ENCODE measurements at places on chromosomes 11 and 22.
A peak's percentile ranks its signal among the peaks of the same experiment; 100 is the strongest.

DNA sequence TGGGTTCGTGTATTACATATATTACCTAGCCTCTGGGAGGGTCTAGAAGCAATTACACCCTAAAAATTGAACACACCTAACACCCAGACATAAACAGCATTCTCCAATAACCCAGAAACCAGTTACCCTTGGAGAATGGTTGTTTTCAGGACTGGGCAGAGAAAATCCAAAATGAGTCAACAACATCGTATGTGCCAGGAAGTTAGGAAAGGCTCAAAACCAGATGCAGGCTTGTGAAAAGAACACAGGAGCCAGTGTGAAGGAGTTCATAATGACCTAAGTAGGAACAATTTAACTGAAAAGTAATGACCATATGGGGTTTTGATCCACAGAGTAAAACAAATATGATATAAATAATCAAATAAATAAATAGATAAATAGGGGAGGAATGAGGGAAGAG lies 5.1 kb upstream of the CLPB start:
- DNase-seq: no peak

DNA sequence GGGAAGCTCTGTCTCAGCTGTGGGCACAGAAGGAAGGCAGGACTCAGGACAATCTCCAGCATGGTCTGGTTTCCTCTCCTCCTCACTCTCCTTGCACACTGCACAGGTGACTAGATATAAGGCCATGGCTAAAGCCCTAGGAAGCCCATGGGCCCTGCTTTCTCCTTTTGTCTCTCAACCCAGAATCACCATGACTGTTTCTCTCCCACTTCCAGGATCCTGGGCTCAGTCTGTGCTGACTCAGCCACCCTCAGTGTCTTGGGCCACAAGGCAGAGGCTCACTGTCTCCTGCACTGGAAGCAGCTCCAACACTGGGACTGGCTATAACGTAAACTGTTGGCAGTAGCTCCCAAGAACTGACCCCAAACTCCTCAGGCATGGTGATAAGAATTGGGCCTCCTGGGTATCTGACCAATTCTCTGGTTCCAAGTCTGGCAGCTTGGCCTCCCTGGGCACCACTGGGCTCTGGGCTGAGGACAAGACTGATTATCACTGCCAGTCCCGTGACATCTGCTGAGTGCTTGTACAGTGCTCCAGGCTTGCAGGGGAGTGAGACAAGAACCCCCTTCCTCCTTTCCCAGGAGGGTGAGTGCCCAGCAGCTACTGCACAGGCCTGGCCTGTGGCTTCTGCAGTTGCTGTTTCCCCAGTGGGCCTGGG lies 104.0 kb upstream of the TOP3B start:
- DNase-seq: no peak

GRCh38 chr11:43575913-43576310 lies 104.6 kb upstream of the HSD17B12 start:
- peak; percentile 4 for DNase-seq

DNA sequence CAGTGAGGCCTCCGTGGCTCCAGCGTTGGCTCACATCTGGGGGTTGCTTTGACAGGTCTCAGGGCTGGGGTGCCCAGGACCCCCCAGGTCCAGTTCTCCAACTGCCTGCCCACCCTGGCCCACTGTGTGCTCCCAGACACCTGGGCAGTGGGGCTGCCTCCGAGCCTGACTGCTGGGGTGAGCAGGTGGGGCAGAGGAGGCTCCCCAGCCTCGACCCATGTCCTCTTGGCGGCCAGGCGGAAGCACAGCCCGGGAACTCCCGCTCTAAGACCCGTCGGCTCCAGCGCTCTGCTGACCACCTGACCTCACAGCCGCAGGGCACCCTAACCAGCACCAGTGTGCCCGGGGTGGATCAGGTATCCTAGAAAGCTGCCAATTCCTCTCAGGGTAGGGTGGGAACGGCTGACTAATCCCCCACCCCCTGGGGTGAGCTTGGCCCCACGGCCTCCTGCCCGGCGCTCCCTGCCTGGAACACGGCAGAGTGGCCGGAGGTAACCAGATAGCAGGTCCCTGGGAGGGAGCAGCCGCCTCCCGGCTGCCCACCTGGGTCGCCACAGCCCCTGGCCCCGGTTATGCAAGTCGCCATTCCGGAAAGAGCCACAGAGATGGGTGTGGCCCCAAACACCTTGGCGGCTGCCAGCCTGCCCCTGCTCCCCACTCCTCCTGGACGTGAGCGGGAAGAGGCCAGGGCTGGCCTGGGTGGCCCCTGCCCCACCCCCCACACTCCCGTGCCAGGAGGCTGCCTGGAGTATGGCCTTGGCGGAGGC lies 19.2 kb upstream of the MUC5B start:
- no peak for DNase-seq

DNA sequence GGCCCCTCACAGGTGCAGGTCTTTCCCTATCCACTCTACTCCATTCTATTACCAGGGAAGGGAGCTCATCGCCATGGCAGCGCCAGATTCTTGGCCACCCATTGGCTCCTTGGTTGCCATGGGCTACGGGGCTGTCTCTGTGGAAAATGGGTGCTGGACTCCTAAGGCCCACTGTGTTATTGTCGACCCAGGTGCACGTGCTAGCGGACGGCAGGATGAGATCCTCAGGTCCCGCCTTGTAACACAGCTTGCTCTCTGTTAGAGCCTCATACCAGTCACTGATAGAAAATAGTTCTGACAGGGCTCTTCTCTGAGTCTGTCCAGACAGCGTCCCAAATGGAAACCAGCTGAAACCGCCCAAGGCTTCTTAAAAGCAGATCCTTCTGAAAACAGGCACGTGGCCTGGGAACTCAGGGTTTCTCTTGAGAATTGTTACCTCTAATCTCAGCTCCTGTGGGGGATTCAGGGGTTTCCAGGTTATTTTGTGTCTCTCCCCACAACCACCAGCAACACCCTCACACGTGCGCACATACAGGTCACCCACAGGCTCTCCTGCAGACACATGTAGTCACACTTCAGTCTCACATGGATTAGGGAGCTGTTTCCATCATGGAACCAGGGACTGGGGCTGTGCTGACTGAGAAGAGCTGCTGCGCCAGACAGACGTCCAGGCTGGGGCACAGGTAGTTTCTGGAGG lies 1.5 kb downstream of the TUB start:
- DNase-seq: peak; percentile 18

GRCh38 chr22:42622061-42622710 lies 7.5 kb upstream of the POLDIP3 start:
- no peak for DNase-seq

Data from NCI-H524 treated with DMSO at 0.1 percent for 48 hours (cell line).